ENCODE measurements at places on chromosomes 3 and 15. TPM values are rescaled to one million over a fixed set of nuclear protein-coding genes. Genes with fewer than 3 reads are reported as not detected.

Gene AMOTL2
- 38.9 TPM for total RNA-seq

DNA sequence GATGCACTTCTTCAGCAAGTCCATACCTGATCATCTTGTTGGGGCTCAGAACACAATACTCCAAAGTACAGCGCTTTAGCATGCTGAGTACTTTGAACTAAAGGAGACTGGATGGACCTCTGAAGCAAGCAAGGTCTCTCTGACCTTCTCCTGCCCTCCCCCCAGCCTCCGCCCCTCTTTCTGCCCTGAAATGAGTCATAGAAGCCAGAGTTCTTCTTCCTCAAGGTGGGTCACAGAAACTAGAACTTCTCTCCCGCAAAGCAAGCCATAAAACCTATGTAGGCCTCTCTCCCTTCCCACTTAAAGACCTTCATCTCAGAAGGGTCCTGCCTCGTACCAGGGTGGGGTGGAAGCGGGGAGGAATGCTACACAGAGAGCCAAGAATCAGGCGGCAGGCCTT lies 230.5 kb upstream of the PROK2 start:
- no peak overlapping the region for H3K27ac ChIP-seq
- H3K4me3 ChIP-seq, result no peak overlapping the region
- no peak for DNase-seq
- no peaks in the 10 kb centered on the region for H3K27me3 ChIP-seq
- no peaks in the 10 kb centered on the region for H3K4me1 ChIP-seq
- no peaks in the 10 kb centered on the region for H3K36me3 ChIP-seq

Gene NBEAL2
- 17.8 TPM for total RNA-seq

Gene C3orf80
- not detected for total RNA-seq

- peak overlapping the region; percentile 76 for H3K4me3 ChIP-seq
- peaks cover 17% of the 10 kb centered on the region for H3K4me1 ChIP-seq
- peak overlapping the region; percentile 83 for H3K27ac ChIP-seq
- peak; percentile 65 for DNase-seq
- H3K27me3 ChIP-seq, result no peaks in the 10 kb centered on the region
- H3K36me3 ChIP-seq, result peaks cover 18% of the 10 kb centered on the region
Measured at GRCh38 chr3:72997421-72997961, 880 bp downstream of the PPP4R2 start.

DNA sequence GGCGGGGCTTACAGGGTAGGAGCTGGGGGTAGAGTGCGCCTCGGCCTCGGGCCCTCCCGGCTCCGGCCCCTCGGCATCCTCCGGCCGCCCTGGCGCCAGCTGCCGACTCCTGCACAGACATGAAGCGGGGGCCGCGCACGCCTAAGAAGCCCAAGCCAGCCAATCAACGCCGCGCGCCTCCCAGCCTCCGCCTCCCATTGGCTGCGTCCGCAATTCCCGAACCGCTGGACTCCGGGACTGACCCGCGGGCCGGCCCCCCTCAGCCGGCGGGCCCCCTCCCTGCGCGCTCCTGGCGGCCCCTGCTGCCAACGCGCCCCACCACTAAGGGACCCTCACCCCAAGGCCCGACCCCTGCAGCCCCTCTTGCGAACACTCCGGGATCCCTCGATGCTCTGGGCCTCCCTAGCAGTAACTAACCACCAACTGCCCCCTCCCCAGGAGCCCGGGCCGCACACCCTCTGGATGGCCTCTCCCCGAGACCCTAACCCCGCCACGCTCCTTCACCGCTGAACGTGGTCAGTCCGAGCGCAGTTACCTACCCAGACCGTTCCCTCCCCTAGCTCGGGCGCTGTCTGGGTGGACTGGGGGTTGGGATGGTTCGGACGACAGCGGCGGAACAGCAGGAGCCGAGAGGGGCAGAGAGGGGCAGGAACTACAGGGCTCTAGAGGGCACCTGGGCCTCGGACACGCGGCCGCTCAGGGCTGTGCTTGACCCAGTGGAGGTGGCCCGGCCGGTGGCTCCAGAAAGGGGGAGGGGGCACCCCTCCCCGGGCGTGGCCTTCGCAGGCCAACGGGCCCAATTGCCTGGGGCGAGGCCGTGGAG lies 5.0 kb downstream of the GATA2 start:
- peak overlapping the region; percentile 60 for H3K27ac ChIP-seq
- peak; percentile 86 for DNase-seq
- H3K27me3 ChIP-seq, result peaks cover 13% of the 10 kb centered on the region
- peak overlapping the region; percentile 81 for H3K4me3 ChIP-seq

DNA sequence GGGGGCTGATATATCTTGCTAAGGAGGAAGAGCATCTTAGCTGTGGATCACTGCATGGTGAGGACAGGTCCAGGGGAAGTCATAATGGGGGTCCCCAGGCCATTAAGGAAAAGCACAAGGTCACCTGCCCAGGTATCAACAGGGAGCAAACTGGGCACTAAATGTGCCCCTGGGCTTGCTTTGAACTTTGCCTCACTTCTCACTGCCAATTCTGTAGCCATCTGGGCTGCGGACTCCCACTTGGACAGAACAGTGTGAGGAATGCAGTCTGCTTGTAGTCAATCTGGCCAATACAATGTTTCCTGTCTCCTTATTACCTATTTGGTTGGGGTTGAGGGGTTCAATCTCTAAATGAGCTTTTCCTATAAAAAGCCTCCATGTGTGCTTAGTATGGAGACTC lies 21.3 kb downstream of the ARRDC4 start:
- H3K27ac ChIP-seq, result no peak overlapping the region
- no peaks in the 10 kb centered on the region for H3K4me1 ChIP-seq
- H3K27me3 ChIP-seq, result no peaks in the 10 kb centered on the region
- no peaks in the 10 kb centered on the region for H3K36me3 ChIP-seq

GRCh38 chr15:79172801-79173460 lies 82.4 kb upstream of the RASGRF1 start:
- peaks cover 11% of the 10 kb centered on the region for H3K4me1 ChIP-seq
- H3K4me3 ChIP-seq, result no peak overlapping the region
- no peak overlapping the region for H3K27ac ChIP-seq
